ENCODE measurements at places on chromosomes 16 and 17.

DNA sequence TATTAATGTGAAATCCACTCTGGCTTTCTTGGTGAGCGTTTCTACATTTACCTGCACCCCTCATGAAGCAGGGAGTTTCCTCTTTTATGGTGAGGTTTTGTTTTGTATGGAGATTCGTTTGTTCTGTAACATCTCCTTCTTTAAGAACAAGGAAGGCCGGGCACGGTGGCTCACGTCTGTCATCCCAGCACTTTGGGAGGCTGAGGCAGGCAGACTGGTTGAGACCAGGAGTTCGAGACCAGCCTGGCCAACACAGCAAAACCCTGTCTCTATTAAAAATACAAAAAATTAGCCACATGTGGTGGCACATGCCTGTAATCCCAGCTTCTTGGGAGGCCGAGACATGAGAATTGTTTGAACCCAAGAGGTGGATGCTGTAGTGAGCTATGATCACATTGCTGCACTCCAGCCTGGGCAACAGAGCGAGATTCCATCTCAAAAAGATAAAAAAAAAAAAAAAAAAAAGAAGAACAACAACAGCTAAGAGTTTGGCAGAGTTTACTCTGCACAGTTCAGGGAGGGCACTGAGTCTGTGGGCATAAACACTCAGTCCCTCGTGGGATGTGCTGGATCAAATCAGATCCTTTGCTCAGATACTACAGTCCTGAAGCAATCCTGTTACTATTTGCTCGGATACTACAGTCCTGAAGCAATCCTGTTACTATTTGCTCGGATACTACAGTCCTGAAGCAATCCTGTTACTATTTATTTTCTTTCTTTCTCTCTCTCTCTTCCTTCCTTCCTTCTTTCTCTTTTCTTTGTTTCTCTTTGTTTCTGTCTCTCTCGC, 28.9 kb downstream of the ADCY9 start:
- no peak for DNase-seq

- no peak for DNase-seq
Measured at GRCh38 chr16:85857406-85857805, 41.6 kb upstream of the IRF8 start.

GRCh38 chr16:17633181-17633951, 162.6 kb upstream of the XYLT1 start:
- DNase-seq = no peak

GRCh38 chr16:28617874-28618273, 8.0 kb upstream of the SULT1A1 start:
- DNase-seq = no peak

DNA sequence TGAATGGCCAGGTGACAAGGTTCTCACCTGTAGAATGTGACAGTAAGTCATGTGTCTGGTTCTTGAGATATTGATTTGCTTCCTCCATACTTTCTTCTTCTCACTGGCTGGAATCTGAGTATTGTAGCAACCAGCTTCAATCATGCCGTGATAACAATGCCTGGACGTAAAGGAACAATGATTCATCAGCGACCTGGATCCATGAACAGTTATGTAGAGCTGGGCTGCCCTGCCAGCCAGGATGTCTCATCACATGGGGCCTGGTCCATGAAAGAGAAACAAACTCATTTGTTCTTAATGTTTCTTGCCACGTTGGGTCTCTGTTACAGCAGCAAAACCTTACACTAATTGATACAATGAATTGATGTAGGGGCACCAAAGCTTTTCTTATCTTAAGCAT, 627.2 kb downstream of the TOX3 start:
- DNase-seq = no peak

GRCh38 chr16:51573191-51573590, 422.1 kb upstream of the SALL1 start:
- DNase-seq = no peak

DNA sequence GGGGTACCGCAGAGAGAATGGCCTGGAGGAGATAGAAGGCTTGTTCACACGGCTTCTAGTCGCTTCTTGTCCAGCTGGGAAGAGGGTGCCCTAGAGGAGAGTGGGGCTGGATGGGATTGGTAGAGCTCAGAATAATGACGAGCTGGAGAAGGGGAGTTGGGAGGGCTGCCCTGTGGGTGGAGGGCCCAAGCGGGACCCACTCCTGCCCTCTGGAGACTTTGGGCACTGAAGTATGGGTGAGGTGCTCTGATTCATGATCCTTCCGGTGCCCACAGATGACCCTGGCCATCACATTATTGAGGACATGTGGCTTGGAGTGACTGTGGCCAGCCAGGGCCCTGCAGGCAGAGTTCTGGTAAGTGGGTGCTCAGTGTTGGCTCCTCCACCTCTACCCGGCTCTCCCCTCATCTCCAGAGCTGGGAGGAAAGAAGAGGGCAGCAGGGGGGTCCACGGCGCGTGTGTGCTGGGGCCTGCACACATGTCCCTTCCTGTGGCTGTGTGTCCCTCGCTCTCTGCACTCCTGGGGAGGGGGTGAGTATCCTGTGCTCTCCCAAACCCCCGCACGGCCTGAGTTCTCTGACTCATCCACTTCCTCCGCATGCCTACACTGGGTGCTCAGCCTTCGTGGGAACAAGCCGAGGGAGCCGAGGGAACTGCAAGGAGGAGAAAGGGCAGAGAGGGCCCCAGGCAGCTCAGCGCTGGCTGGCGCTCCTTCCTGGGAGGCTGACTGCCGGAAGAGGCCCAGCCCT, 8.5 kb downstream of the ITGA3 start:
- DNase-seq = peak; percentile 54

DNA sequence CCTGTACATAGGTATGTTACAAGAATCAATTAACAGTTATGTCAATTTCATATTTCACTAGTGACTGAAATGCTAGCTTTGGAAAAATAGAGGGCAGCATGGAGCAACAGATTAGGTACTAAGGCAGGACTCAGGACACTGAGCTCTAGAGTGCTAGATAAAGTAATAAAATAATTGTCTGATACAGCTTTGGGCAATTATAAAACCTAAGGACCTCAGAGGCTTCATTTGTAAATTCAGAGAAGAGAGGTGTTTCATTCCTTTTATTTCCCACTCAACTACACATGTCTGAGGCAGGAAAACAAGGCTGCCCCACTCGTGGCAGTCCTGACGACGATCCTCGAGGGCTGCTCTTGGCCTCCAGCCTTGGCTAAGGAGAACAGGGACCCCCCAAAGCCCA, 81.5 kb downstream of the CA4 start:
- DNase-seq = no peak

Data from heart left ventricle (tissue), 16 donors.